ENCODE measurements at places on chromosomes 11 and 22.

DNA sequence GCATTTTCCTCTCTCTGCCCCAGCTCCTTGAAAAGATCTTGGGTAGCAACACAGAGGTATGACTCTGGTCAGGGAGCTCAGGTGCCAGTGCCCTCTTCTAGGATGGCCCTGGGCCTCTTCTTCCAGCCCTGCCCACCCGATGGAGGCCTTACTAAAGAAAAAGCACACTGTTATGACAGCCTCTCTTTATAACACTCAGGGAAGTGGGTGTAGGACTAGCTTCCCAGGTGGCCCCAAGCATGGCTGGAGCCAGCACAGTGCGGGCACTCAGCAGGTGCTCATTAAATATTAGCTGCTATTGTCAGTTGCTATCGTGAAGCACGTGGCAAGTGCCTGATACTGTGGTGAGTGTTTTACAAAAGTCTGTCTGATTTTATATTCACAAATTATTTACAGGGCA is 127.2 kb upstream of the B3GAT1 start:
- H3K36me3 ChIP-seq = no peaks in the 10 kb centered on the region
- no peak overlapping the region for H3K4me3 ChIP-seq
- DNase-seq = no peak
- no peaks in the 10 kb centered on the region for H3K4me1 ChIP-seq
- no peaks in the 10 kb centered on the region for H3K27me3 ChIP-seq

DNA sequence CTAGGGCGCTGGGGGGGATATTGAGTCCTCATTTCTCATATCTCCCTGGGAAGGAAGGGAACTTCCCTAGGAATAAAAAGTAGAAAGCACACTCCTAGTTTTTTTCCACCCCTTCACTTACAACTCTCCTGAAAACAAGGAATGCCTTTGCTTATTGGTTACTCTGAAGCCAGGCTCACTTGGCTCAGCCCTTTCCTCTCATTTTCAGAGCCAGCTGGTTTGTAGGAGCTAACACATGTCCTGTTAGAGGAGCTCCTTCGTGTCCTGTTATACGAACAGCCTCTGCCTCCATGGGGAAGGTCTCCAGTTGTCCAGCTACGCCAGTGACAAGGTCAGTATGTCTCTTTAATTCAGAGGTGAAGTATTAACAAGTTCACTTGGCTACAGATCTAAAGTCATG is 17.6 kb downstream of the ALKBH8 start:
- peaks cover 20% of the 10 kb centered on the region for H3K36me3 ChIP-seq
- H3K4me1 ChIP-seq = peaks cover 21% of the 10 kb centered on the region
- DNase-seq = no peak
- no peak overlapping the region for H3K4me3 ChIP-seq
- H3K27ac ChIP-seq = no peak overlapping the region

DNA sequence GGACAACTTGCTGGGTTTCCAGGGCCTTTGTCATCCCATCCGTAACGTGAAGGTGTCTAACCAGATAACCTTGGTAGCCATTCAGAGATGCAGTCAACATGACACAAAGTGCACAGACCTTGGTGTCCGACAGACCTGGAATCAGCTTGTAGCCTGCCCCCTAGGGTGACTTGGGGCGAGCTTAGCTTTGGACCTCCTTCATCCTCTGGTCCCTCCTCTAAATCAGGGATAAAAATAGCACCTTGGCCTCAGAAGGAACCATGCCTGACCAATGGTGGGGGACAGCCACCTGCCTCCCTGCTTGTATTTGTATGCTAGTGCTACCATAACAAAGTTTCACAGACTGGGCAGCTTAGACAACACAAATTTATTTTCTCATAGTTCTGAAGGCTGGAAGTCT is 3.7 kb downstream of the SNRPD3 start:
- H3K4me3 ChIP-seq = no peak overlapping the region
- DNase-seq = no peak
- peaks cover 34% of the 10 kb centered on the region for H3K36me3 ChIP-seq
- H3K27me3 ChIP-seq = no peaks in the 10 kb centered on the region
- H3K27ac ChIP-seq = no peak overlapping the region
- H3K4me1 ChIP-seq = peaks cover 13% of the 10 kb centered on the region

DNA sequence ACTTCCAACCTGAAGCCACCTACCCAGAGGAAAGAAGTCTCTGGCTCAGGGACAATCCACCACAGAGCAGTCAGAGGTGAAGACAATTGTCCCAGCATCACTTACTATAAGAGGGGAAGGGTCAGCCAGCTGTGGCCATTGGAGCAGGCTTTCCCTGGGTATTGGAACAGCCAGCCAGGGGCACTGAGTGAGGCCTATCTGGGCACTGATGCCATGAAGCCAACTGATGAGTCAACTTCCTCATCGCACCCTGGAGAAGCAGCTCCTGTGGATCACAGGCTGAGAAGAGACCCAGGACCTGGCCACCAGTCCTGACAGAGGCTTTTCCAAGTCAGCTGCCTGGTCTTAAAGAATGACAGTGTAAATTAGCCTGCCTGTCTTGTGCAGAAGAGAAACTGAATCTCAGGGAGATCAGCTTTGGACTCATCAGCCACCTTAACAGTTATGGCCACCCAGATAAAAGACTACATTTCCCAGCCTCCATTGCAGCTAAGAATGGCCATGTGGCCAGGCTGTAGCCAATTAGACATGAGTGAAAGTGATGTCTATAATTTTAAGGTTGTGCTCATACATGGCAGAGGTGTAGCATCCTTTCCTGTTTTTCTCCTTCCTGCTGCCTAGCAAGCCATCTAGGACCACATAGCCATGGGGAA is 19.0 kb downstream of the CHST1 start:
- H3K36me3 ChIP-seq = no peaks in the 10 kb centered on the region
- DNase-seq = no peak
- H3K4me3 ChIP-seq = no peak overlapping the region
- H3K27ac ChIP-seq = no peak overlapping the region
- H3K27me3 ChIP-seq = no peaks in the 10 kb centered on the region

DNA sequence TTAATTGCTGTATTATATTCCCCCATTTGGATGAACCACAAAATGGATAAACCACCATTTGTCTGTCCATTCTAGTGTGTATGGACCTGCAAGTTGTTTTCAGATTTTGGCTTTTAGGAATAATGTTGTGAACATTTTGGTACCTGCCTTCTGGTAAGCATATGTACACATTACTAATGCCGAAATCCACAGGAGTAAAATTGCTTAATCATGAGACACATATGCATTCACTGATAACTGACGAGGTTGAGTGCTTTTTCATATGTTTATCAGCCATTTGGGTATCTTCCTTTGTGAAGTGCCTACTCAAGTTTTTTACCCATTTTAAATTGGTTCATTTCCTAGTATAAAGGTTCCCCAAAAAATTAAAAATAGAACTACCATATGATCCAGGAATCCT is 34.2 kb downstream of the OSBP2 start:
- no peak overlapping the region for H3K4me3 ChIP-seq
- H3K27ac ChIP-seq = no peak overlapping the region
- H3K36me3 ChIP-seq = no peaks in the 10 kb centered on the region
- DNase-seq = no peak

GRCh38 chr11:74701351-74701750 is 29.9 kb downstream of the CHRDL2 start:
- no peaks in the 10 kb centered on the region for H3K27me3 ChIP-seq
- H3K4me3 ChIP-seq = no peak overlapping the region
- no peak for DNase-seq
- no peaks in the 10 kb centered on the region for H3K36me3 ChIP-seq
- H3K4me1 ChIP-seq = peaks cover 8% of the 10 kb centered on the region
- H3K27ac ChIP-seq = no peak overlapping the region

- no peaks in the 10 kb centered on the region for H3K27me3 ChIP-seq
- H3K36me3 ChIP-seq = no peaks in the 10 kb centered on the region
- peak; percentile 45 for DNase-seq
- no peak overlapping the region for H3K4me3 ChIP-seq
- H3K4me1 ChIP-seq = peaks cover 70% of the 10 kb centered on the region
Observed at GRCh38 chr11:122204206-122204605, 88.2 kb upstream of the BLID start.

GRCh38 chr11:61362542-61362875 is 335 bp downstream of the TMEM138 start:
- peak; percentile 66 for DNase-seq
- H3K4me1 ChIP-seq = peaks cover 27% of the 10 kb centered on the region
- peak overlapping the region; percentile 90 for H3K4me3 ChIP-seq
- H3K36me3 ChIP-seq = peaks cover 20% of the 10 kb centered on the region
- peak overlapping the region; percentile 93 for H3K27ac ChIP-seq
- no peaks in the 10 kb centered on the region for H3K27me3 ChIP-seq

- H3K27me3 ChIP-seq = no peaks in the 10 kb centered on the region
- H3K36me3 ChIP-seq = peaks cover 34% of the 10 kb centered on the region
- H3K4me1 ChIP-seq = peaks cover 33% of the 10 kb centered on the region
- peak; percentile 89 for DNase-seq
- no peak overlapping the region for H3K4me3 ChIP-seq
Observed at GRCh38 chr11:95835768-95836488, 45.6 kb downstream of the CEP57 start.

GRCh38 chr11:8810540-8811301 is 100.3 kb upstream of the AKIP1 start:
- H3K4me1 ChIP-seq = peaks cover 69% of the 10 kb centered on the region
- no peaks in the 10 kb centered on the region for H3K27me3 ChIP-seq
- peak; percentile 85 for DNase-seq
- no peaks in the 10 kb centered on the region for H3K36me3 ChIP-seq

GRCh38 chr11:68840661-68841653 is 759 bp downstream of the CPT1A start:
- H3K36me3 ChIP-seq = no peaks in the 10 kb centered on the region
- DNase-seq = no peak
- peak overlapping the region; percentile 45 for H3K4me3 ChIP-seq
- no peak overlapping the region for H3K27ac ChIP-seq

GRCh38 chr22:27420817-27421361 is 380.7 kb downstream of the MN1 start:
- peak overlapping the region; percentile 88 for H3K27ac ChIP-seq
- DNase-seq = peak; percentile 96
- H3K36me3 ChIP-seq = no peaks in the 10 kb centered on the region
- H3K4me1 ChIP-seq = peaks cover 33% of the 10 kb centered on the region
- peaks cover 2% of the 10 kb centered on the region for H3K27me3 ChIP-seq

DNA sequence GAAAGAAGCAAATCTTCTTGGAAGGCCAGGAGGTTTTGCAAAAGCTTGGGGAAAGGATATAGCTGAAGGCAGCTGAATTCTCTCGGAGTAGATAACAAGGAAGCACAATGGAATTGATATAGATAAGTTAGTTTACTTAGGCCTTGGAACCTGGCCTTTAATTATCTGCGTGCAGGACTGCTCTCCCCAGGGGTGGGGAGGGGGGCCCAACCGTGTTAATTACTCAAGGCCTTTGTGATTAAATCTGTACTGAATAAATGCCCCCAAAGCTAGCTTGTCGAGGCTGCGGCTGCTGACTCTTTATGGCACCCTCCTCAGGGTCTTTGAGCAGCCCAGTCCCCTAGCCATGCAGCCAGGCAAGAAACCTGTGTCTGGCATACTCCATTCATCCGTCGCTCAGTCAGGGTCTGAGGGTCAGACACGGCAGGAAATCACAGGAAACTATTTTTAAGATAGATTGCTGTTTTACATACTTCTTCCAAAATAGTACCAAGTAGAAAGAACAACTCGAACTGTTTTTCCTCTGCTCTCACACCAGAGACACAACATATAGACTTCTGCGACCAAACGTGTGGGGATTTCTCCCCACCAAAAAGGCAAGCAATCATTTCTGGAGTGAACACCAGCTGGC is 36.5 kb downstream of the MS4A2 start:
- no peak overlapping the region for H3K4me3 ChIP-seq
- no peaks in the 10 kb centered on the region for H3K36me3 ChIP-seq
- no peak overlapping the region for H3K27ac ChIP-seq
- H3K4me1 ChIP-seq = no peaks in the 10 kb centered on the region
- DNase-seq = no peak

DNA sequence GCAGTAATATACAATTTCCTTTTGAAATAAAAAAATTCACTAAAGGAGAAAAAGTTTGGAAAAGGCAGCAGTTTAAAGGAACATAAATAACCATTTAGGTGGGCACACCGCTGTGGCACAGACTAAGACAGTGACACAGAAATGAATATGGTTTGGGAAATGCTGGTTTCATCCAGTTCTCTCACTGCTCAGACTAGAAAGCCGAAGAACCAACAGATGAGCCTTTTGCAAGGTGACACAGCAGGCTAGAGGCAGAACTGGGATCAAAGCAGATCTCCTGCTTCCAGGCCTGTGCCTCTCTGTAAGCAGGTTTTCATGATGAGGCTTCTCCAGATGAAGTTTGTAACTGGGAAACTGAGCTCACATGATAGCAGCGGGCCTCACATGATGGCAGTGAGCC is 380.0 kb upstream of the NARS2 start:
- H3K36me3 ChIP-seq = no peaks in the 10 kb centered on the region
- H3K4me3 ChIP-seq = no peak overlapping the region
- no peak for DNase-seq

GRCh38 chr11:71408826-71409225 is 39.4 kb downstream of the DHCR7 start:
- H3K4me1 ChIP-seq = no peaks in the 10 kb centered on the region
- no peak for DNase-seq
- H3K36me3 ChIP-seq = no peaks in the 10 kb centered on the region

DNA sequence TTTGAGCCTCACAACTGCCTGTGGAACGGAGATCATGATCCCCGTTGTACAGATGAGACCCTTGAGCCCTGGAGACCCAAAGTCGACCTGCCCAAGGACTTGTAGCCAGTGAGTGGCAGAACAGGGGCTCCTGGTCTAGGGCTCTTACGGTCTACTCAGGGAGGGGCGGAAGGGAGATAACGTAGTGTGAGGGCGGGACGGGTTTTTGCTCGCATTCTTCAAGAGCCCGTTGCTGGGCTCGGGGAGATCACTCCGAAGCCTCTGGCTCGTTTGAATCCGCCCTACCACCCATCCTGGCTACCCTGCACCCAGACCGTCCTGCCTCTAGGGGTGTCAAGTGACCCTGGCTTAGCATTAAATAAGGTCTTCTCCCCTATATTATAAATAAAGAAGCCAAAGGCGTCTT is 639 bp downstream of the CRY2 start:
- DNase-seq = peak; percentile 63
- H3K36me3 ChIP-seq = no peaks in the 10 kb centered on the region
- peaks cover 9% of the 10 kb centered on the region for H3K27me3 ChIP-seq
- peak overlapping the region; percentile 92 for H3K27ac ChIP-seq
- H3K4me1 ChIP-seq = peaks cover 28% of the 10 kb centered on the region

- H3K27me3 ChIP-seq = no peaks in the 10 kb centered on the region
- no peak overlapping the region for H3K4me3 ChIP-seq
- no peak for DNase-seq
- no peaks in the 10 kb centered on the region for H3K36me3 ChIP-seq
- no peak overlapping the region for H3K27ac ChIP-seq
Observed at GRCh38 chr11:119786431-119787073, 57.6 kb upstream of the NECTIN1 start.

DNA sequence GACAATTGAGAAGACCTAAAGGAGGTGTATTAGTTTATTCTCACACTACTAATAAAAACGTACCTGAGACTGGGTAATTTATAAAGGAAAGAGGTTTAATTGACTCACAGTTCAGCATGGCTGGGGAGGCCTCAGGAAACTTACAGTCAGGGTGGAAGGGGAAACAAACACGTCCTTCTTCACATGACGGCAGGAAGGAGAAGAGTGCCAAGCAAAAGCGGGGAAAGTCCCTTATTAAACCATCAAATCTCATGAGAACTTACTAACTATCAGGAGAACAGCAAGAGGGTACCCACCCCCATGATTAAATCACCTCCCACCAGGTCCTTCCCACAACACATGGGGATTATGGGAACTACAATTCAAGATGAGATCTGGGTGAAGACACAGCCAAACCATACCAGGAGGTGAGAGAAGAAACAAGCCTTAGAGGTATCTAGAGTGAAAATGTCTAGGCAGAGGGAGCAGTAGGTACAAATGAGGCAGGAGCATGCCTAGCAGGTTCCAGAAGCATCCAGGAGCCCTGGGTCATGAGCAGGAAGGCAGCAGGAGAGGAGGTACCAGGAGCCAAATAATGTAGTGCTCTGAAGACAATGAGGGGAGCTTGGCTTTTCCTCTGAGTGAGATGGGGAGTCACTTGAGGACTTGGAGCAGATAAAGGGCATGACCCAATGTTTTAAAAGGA is 31.6 kb downstream of the IL10RA start:
- DNase-seq = no peak
- H3K27ac ChIP-seq = no peak overlapping the region
- no peak overlapping the region for H3K4me3 ChIP-seq
- no peaks in the 10 kb centered on the region for H3K36me3 ChIP-seq
